CD4-positive, alpha-beta T cell treated with Interferon gamma for 1 hour (primary cell): ENCODE measurements at places on chromosomes 1 and 21.

DNA sequence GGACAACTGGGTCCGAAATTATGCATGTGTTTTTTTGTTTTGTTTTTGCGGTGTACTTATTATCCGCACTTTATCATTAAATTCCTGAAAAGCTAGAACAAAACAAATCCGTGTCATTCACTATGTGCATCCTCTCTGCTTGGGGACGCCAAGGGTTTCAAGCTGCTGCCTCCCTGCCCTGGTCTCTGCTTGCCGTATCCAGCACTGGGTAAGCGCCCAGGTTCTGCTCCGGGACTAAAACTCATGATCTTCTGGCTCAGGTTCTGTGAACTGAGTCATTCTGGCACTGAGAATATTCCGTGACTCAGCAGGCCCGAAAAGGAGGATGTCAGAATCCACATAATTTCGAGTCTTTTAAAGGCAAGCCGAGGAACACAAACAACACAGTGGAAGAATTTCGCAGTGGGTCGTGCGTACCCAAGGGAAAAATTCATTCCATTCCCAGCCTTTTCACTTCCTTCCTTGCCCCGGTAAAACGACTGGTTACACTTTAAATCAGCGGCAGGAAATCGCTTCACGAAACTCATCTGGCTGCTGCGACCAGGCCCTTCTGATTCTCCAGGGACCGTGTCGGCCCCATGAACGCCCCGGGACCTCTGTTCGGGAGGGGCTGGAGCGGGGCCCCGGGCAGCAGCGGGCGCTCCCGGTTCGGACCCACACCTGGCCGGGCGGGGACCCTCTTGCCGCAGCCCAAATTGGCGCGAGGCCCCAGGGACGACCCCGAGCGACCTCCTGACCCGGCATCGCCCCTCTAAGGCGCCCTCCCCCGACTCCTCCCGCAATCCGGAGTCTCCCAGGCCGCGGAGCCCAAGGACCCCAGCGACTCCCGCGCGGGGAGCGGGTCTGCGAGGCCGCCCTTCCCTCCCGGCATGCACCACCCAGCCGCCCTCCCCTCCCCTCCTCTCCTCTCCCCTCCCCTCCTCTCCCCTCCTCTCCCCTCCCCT is 746 bp upstream of the LAMC1 start:
- peak; percentile 16 for DNase-seq

DNA sequence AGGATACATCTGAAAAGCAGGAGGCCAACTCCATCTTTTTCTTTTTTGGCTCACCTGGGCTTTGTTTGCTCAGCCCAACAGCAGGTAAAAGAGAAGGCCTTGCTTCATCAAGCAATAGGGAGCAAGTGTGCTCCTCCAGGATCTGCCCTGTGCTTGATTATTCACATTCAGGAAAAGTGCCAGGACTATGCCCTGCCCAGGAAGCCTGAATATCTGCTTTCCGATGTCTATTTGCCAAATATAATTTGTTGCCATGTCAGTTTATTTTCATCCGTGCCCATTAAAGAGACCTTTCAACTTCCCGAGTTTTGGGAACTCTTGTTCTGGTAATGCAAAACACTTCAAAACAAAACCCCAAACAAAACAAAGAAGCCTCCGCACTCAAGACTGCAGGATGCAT is 185.3 kb downstream of the CDC7 start:
- DNase-seq = no peak

DNA sequence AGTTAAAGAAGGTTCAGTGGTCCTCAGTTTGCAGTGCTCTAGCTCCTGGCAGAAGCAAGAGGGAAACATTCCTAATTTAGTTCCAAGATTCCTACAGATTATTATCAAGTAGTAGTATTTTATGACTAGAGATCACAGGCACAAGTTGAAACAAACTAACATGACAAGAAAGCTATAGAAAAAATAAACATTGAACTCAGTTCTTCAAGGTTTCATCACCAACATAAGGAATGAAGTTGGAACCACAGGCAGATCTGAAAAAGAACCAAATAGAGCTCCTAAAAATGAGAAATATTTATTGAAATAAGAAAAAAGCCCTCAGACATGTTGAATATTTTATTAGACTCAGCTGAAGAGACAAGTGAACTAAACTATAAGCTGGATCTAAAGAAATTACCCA is 40.6 kb downstream of the PDC start:
- no peak for DNase-seq

- DNase-seq = no peak
Observed at GRCh38 chr1:177227978-177228692, 57.4 kb downstream of the BRINP2 start.

- no peak for DNase-seq
Observed at GRCh38 chr21:44351535-44352252, 1.7 kb upstream of the TRPM2 start.

- DNase-seq = no peak
Observed at GRCh38 chr1:68028566-68028965, 21.9 kb downstream of the DIRAS3 start.

DNA sequence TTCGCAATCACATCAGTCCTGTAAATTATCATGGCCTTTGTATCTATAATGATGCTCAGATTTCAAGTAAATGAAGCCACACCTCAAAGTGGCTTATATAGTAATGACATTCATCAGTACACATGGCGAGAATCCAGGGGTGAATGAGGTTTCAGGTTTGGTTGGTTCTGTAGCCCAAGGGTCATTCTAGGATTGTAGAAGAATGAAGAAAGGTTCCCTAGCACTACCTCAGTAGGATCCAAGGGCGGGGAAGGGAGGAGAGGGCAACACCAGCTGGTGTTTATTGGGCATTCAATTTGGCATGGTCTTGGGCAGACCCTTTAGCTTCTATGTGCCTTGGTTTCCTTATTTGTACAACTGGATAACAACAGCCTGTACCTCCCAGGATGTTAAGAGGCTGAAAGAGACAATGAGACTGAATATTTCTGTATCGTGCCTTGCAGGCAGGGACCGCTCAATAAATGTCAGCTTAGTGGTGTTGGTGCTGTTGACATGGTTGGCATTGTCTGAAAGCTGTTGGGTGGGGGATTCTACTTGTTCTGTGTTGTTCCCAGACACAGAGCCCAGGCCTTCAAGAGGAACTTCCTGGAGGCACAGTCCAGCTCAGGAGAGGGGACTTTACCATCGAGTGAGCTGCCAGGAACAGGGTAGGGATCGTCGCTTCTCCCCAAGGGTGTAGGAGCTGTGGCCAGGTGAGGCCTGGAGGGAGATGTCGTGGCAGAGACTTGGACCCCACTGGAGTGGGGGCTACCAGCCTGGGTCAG is 388.2 kb downstream of the PTPRU start:
- no peak for DNase-seq

- DNase-seq = no peak
Observed at GRCh38 chr1:71049951-71050598, 2.5 kb upstream of the PTGER3 start.

- no peak for DNase-seq
Observed at GRCh38 chr21:16074950-16075489, 345.2 kb downstream of the USP25 start.

DNA sequence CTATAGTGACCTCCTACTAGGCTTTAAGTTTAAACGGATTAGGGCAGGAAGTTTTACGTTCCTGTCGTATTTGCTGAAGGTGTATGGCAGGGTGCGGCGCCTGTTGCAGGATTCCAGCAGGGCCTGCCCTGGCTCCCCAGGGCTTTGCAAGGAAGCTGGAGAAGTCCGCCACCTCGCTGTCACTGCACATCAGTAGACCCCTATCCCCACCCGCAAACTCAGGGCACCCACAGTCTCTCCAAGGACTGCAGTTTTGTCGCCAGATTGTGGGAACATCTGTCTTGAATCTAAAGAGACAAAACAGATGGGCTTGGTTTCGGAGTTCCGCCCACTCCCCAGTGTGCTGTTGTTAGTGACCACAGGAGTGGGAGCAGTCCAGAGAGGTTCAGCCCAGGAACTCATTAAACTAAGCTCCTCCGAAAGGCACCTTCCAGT is 110.8 kb downstream of the CDC7 start:
- DNase-seq = no peak

GRCh38 chr1:154608397-154609270 is 648 bp upstream of the ADAR start:
- peak; percentile 30 for DNase-seq

DNA sequence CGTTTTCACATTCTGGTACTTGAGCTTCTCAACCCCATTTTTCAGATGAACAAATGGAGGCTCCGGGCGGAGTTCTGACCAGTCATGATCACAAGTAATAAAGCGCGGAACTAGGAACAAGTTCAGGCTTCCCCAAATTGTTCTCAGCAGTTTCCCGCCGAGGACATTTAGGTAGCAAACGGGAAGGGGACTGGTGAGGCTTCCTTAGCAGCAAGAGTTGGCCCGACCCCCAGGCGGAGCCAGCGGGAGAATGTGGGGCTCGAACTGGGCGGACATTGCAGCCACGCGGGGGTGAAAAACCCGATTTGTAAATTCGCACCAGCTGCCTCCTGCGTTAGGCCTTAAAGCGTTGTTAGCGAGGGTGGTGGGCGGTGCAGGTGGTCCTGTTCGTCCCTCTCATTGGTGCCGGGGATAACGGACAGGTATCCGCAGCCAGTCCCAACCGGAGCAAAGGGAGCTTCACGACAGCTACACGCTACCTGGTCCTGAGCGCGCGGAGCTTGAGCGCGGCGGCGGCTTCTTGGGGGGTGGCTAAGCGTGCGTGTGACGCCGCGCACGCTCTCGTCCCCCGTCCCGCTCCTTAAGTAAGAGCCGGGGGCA is 15.3 kb downstream of the SEMA6C start:
- peak; percentile 86 for DNase-seq

GRCh38 chr1:105585791-105586190 is 1470.7 kb upstream of the PRMT6 start:
- DNase-seq = no peak

DNA sequence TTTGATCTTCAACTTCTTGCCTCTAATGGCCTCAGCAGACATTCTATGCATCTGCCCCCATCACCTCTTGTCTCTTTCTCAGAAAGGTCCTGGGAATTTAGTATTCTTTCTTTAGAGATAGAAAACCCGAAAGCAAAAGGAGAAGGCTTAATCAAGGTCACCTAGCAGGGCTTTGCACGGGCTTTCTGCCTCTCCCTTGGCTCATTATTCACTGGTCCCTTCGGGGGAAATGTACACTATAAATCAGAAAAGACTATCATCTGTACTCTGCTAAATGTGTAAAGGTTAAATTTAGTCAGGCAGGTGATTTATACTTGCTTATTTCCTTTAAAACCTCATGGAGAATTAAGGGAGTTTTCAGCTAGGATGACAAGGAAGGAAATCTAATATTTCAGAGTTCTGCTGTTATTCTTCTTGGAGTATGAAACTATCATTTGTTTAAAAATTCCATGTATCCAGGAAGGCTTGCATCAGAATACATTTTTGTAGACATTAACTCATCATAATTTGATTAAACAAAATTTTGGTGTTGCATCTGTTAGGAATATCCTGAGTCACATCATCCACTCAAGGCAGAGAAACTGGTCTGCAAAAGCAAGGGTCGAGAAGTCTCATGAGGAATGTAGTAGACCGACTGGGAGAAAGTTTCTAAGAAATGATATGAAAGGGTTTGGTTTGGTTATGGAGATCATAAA is 124.6 kb downstream of the GABPA start:
- DNase-seq = no peak

- DNase-seq = no peak
Observed at GRCh38 chr1:51044199-51044598, 57.8 kb upstream of the C1orf185 start.

DNA sequence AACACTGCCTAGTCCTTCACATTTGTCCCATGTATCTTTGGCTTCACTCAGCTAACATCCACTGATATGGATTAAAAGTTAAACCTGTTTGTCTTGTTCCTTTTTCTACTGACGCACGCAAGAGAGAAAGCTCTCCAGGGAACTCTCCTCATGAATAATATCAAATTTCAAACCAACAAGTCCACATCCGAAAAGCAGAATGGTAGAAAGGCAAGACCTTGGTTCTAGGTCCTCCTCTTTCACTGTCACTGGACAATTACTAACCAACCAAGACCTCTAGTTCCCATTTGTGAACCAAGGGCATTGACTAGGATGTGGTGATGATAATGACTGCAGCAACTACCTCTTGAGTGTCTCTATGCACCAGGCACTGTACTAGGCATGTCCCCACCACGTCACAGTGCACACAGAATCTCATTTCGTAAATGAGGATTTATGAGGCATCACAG is 8.4 kb downstream of the PLPP3 start:
- DNase-seq = no peak

DNA sequence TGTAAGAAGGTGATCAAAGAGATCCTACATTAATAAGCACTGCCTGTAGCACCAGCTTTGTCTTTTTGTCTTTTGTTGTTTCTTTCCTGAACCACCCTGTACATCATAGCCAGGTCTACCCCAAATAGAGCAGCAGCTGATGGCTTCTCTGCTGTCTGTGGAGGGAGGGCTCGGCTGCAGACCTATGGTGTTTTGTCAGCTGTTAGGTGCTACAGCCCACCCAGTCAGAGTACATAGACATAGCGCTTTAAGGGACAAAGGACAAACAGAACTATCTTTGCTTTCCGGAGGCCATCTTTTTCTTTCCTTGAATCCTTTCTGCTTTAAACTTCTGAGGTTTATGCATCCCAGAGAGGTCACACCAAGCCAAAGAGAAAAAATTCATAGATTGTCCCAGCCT is 258.1 kb downstream of the ZNF648 start:
- no peak for DNase-seq

GRCh38 chr21:35473496-35473895 is 424.4 kb upstream of the RUNX1 start:
- no peak for DNase-seq

GRCh38 chr21:14602382-14602958 is 56.4 kb upstream of the SAMSN1 start:
- no peak for DNase-seq

- DNase-seq = no peak
Observed at GRCh38 chr1:219701476-219701875, 88.6 kb upstream of the ZC3H11B start.

DNA sequence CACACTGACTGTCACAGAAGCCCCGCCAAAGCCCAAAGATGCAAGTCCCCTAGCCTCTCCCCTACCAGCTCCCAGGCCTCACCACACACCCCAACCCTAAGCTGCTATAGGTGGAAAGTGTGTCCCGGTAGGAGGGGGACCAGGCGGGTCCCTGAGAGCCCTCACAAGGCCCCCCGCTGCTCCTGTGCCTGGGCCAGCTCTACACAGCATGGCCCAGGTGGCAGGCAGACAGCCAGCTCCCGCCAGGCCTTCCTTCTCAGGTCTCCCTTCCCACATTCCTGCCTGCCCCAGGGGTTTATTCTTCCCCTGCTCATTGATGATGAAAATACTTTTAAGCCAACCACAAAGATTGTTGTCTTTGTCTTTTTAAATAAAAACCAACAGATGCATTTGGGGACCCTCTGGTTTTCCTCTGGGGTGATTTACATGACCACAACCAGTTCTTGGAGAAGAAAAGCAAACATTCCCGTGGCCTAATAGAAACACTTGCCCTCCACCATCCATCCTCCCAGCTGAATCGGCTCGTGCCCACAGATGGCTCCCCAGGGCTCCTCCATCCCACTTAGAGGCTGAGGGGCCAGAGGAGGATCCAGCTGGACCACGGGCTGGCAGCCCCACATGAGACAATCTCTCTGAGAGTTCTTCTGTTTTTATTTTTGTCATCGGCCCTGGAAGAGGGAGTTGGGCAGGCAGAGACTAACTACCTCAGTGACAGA is 93.1 kb downstream of the DMRTB1 start:
- DNase-seq = no peak
